ENCODE measurements at places on chromosomes 7 and 10. TPM values are rescaled to one million over a fixed set of nuclear protein-coding genes. Genes with fewer than 3 reads are reported as not detected.

Gene GRK5
- total RNA-seq = 22.7 TPM

Gene VSTM2A
- total RNA-seq = not detected

Gene AKR1C1
- total RNA-seq = 0.22 TPM

Gene C10orf67
- 0.31 TPM for total RNA-seq

Gene PNPLA8
- total RNA-seq = 21.7 TPM

Gene CLDN4
- 0.17 TPM for total RNA-seq

Gene TFEC
- total RNA-seq = not detected

Gene CPA4
- total RNA-seq = 0.45 TPM

Gene LIPM
- not detected for total RNA-seq

Gene FGFBP3
- 1.2 TPM for total RNA-seq

- DNase-seq = no peak
These were observed 62.0 kb downstream of the SLIT1 start for GRCh38 chr10:97123765-97124164.

GRCh38 chr7:23458044-23458443 is 12.2 kb downstream of the IGF2BP3 start:
- DNase-seq = no peak

GRCh38 chr7:151721236-151721635 is 155.7 kb downstream of the PRKAG2 start:
- DNase-seq = no peak

- DNase-seq = no peak
These were observed 161.3 kb downstream of the ELAPOR2 start for GRCh38 chr7:86898171-86898570.

GRCh38 chr10:101123085-101123814 is 7.8 kb upstream of the TLX1 start:
- no peak for DNase-seq

DNA sequence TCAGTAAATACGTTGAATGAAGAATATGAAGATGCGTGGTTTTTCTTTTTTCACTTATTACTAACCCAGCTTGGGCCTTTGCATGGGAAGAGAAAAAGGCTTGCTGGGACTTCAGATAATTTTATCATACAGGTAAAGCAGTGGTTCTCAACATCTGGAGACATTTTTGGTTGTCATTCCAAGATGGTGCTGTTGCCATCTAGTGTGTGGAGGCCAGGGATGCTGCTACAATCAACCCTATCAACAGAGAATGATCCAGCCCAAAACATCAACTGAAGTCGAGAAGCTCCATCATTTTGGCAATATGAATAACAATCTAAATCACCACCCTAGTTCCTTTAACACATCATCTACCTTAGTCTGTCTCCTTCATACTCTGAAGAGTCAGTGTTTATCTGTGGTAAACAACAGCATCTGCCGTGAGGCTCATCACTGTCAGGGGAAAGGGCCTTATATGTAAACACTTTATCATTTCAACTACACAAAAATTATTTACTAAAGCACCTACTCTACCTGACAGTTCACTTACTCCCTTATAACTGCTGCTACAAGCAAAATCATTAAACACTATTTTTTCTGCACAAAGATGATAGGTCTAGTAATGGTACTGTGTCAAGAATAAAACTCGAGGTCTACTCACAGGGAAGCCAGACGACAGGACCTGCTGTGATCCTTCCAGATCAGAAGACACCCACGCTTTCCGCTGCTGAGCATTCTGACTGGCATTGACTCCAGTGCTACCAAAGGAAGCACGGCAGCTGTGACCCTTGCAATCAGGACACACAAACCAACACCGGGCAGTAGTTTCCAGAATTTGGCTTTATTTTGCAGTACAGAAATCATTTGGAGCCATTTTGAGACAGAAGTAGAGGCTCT is 48.6 kb downstream of the GDI2 start:
- peak; percentile 22 for DNase-seq

- DNase-seq = no peak
These were observed 15.8 kb downstream of the MET start for GRCh38 chr7:116687801-116688201.

DNA sequence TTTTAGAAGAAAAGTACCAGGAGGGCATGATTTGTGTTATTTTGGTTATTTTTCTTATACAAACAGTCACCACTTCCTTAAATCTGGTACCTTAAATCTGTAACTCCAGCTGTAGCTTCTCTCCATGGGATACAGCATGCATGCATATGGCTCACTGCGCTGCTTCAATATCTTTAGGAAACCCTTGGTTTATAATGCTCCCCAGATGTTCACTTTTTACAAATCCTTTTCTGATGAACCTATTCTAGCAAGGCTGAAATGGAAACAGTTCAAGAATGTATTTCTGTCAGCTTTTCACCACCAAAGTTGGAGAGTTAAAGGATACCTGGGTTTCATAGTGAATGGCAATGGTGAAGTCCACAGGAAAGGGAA is 50.9 kb downstream of the LAMB4 start:
- no peak for DNase-seq

DNA sequence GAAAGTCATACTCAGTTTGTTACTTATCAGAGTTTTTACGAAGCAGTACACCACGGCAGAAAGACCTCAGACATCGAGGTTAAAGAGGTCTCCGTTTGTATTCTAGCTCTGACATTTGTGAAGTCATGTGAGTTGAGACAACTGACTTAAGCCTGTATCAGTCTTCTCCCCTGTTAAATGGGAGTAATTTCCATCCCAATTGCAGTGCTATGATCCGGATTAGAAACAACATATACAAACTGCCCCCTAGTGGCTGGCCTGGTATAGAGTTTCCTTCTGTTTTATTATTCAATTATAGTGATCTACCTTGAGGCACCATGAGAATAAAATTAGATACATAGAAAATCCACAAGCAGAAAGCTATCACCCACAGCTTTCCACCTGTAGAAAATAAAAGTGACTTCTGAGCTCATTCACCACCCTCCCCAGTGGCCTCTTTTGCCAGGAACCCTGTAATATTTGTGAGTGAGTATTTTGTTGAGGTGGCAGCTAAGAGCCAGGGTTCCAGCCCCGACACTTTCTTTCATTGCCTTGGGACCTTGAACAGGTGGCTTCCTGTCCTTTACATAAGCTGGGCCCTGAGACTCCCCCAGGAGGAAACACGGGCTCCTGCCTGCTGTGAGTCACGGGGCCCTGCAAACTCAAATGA is 607.2 kb upstream of the MGMT start:
- DNase-seq = peak; percentile 37

DNA sequence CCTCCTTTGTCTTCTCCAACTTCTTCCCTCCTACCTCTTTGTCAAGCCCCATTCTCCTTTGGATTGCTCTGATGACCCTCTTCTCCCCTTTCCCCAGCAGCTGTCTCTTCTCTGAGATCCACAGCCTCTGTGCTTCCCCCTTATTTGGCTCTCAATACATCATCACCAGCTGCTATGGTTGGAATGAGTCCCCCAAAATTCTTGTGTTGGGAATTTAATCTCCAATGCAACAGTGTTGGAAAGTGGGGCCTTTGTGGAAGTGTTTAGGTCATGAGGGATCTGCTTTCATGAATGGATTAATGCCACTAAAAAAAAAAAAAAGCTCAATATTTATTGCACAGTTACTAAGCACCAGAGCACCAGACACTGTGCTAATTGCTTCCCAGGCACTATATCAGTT is 39.2 kb upstream of the FRMD4A start:
- DNase-seq = no peak

GRCh38 chr10:75982611-75983369 is 551.4 kb downstream of the LRMDA start:
- no peak for DNase-seq

- DNase-seq = no peak
These were observed 242.1 kb upstream of the KCND2 start for GRCh38 chr7:120030876-120031275.

GRCh38 chr10:48946891-48947500 is 7.4 kb upstream of the LRRC18 start:
- no peak for DNase-seq

GRCh38 chr10:24723386-24723787 is 300 bp downstream of the ARHGAP21 start:
- DNase-seq = peak; percentile 32

Measured in activated CD4-positive, alpha-beta memory T cell treated with anti-CD3 and anti-CD28 coated beads for 36 hours (primary cell).